Vein endothelial cell (primary cell): ENCODE measurements at places on chromosomes 12 and 14. TPM values are rescaled to one million over a fixed set of nuclear protein-coding genes. Genes with fewer than 3 reads are reported as not detected.

Gene HHIPL1
- total RNA-seq, result 2.9 and 3.3 TPM in 2 replicates

Gene KCNC2
- total RNA-seq, result not detected in 2 replicates

Gene PWP1
- total RNA-seq, result 102 and 151 TPM in 2 replicates

Gene KRT79
- total RNA-seq, result not detected in 2 replicates

Gene CELA1
- not detected in 2 replicates for total RNA-seq

Gene KCNK13
- under 0.01 and 0.38 TPM in 2 replicates for total RNA-seq

Gene OVCH1
- not detected in 2 replicates for total RNA-seq

Gene SERPINA12
- not detected in 2 replicates for total RNA-seq

Gene TAS2R43
- 1.3 and 1.6 TPM in 2 replicates for total RNA-seq

Gene PRH2
- total RNA-seq, result 0.65 TPM in 1 of 2 replicates, not detected in the other
